ENCODE measurements at places on chromosomes 7 and 10.
A peak's percentile ranks its signal among the peaks of the same experiment; 100 is the strongest.

DNA sequence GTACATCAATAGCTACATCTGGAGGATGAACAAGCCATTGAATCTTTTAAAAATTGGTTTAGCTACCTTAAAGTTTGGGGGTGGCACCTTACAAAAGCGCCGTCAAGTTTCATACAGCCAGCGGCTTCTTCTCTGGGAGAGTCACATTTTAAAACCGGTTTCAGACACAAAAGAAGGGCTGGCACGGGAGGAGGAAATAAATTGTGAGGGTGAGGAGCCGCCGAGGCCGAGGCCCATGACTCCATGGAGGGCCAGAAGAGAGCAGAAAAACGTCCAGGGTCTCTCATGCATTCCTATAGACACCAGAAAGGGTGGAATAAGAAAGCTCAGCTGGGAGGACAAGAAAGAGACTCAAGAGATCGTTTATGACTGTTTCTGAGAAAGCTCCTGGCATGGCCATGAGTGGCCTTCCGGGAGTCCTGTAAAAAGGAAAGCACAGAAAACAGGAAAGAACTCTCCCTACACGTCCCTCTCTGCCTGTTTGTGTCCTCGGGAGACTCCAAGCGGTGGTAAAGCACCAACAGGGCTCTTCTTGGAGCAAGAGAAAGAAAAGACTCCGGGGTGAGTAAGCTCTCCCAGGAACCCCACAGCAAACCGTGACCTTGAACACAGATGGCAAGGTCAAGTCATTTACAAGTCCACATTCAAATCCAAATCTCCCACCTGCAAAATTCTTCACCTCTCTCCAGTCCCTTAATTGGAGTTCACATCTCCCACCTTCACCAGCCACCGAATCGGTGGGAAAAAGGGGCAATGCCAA lies 1.8 kb downstream of the FRAT2 start:
- DNase-seq = peak; percentile 47

DNA sequence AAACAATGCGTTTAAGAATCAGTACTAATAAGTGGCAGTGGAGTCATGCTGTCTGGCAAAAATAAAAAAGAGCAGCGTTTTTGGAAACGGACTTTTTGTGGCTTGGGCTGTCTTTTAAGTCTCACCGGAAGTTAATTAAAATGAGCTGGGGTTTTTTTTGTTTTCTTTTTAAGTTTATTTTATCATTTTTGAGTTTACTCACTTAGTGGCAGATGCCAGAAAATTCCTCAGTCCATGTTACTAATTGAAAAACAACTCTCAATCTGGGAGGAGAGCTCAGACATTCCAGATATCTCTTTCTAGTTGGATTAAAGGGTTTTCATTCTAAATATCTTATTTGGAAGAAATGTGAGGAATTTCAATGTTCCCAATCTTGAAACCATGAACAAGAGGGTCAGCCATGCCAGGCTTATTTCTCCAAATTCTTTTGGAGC lies 133.8 kb upstream of the AGR3 start:
- DNase-seq = peak; percentile 24

GRCh38 chr7:89618274-89618673 lies 536.0 kb upstream of the STEAP1 start:
- DNase-seq = no peak

DNA sequence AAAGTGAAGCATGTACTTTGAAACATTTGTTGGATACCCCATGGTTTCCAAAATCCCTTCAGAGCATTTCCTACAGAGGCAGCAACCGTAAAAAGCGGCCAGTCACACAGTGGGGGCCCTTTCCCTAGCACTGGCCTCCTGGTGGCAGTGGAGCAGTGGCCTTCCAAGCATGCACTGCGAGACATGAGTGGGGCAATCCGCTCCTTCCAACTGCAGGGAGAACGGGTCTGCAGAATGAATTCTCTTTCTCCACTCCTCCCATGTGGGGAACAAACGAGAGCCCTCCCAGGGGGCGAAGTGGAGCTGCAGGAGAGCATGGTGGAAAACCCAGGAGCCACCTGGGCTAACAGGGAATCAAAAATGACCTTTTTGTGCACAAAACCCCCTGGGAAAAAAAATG lies 542.9 kb upstream of the GALNT17 start:
- DNase-seq = no peak

DNA sequence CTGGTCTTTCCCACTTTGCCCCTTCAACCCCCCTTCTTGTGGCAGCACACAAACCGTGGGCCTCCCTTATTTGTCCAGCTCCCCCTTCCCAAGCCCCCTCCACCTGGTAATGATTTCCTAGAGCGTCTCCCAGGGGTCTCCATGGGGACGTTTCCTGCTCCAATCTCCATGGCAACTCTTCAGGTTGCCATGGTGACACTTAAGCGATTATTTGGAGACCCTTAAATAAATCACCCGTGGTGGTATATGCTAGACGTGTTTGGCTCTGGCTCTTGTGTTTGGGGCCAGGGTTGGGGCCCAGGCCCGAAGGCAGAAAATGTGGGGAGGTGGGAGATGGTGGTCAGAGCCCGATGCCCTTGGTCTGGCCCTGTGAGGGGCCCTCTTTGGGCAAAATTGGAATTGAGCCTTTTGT lies 41.1 kb upstream of the DLG5 start:
- DNase-seq = no peak

- no peak for DNase-seq
These were observed 77.6 kb downstream of the DENND2A start for GRCh38 chr7:140562926-140563481.

- DNase-seq = no peak
These were observed 183.4 kb downstream of the PTPN20 start for GRCh38 chr10:47094636-47095035.

- DNase-seq = peak; percentile 74
These were observed 11.2 kb upstream of the TECTB start for GRCh38 chr10:112271982-112272381.

DNA sequence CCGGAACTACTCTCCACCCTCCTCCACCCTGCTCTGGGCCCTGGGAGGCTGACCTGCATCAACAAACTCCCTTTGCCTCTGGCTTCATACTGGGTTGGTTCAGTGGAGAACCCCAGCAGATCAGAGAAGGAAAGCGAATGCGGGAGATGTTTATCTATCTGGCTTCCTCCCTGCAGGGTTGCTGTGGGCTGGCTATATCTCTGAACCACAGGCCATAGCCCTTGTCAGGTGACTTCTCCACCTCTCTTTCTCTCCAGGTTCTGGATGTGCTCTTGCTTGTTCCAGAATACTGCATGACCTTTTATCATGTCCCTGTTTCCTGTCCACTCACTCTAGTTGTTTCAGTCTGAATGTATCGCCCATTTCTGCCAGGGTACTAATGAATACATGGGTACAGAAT lies 51.7 kb upstream of the IFRD1 start:
- DNase-seq = no peak

DNA sequence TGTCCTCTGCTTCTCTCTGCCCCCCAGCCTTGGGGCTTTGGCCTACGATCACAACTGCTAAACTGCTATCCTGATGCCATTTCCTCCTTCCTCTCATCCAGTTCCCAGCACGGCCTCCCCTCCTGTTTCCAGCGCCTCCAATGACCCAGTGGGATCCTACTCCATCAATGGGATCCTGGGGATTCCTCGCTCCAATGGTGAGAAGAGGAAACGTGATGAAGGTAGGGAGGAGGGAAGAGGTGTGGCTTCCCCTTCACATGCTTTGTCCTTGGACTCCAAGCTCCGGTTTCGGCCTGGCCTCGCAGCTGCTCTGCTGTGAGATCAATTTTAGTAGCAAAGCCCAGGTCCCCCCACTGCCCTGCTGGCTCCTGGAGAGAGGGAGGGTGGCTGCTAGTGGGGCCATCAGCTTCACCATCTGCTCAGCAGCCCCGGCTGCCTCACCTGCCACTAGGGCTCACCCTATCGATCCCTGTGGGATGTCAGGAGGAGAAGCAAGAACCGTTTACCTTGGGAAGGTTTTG lies 35.8 kb downstream of the PAX2 start:
- no peak for DNase-seq

DNA sequence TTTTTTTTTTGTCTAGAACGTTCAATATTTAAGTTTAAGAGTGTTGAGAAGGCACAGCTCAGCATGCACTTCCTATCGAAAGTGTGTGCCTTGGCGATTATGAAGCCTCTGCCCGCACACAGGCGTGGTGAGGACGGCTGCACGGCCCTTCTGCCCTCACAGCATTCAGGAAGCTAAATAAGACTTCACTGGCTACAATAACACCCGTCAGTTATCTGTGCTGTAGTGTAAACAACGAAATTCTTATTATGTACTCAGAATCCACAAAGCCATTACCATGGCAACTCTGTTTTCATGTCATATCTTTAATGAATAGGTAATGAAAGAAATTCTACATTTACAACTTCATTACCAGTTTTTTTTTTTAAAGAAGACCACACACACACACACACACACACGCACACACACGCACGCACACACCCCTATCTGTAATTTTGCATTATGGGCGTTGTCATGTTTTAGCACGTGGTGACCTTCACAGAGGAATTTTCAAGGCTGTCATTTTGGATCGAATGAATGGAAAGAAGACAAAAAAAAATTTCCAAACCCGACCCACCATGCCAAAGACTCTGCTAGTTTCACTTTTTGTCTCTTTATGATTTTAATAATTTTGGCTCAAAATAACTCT lies 254.8 kb upstream of the CTBP2 start:
- DNase-seq = no peak

DNA sequence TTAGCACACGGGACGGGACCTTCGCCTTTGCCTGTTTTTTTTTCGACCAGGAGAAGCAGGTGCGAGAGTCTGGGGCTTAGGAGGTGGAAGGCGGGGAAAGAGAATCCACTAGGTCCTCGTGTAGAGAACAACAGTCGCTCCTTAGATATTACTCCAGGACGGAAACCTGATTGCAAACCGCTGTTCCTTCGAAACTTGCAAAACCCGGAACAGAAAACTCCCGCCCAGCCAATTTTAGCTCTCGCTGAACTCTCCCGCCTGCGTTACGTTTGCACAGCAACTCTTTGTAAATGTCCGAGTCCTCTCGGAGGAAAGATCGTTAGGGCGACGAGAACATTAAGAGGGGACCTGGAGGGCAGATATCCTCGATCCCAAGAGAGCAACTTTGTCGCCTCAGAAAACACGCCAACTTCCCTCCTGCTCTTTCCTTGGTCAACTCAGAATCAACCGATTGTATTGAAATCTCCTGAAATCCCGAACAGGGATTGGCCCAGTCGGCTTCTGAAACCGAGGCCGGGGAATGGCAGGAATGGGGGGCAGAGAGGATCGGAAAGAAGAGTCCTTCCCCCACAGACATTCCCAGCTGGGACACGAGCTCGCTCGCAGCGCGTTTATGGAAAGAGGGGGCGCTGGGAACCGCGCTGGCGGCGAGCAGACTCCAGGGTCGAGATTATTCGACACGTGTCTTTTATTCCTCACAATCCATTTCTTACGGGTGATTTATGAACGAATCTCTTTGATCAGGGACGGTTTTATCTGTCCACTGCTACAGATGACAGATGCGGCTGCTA lies 9.9 kb downstream of the TWIST1 start:
- peak; percentile 74 for DNase-seq

DNA sequence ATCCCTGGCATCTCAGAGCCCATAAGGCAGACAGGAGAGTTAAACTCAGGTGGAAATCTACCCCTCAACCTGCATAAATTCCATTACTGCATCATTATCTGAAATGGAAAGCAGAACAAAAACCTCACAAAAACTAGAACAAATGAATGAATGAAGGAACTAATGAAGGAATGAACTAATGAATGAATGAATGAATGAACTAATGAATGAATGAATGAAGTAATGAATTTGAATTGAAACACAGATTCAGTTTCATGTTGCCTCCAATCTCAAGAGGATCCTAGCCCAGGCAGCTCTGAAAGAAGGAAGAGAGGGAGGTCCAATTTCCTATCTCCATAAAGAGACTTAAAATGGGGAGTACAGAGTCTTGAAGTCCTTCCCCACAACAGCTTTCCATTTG lies 1.9 kb upstream of the UCN3 start:
- DNase-seq = no peak

- DNase-seq = no peak
These were observed 2.0 kb downstream of the ACSM6 start for GRCh38 chr10:95196046-95196445.

DNA sequence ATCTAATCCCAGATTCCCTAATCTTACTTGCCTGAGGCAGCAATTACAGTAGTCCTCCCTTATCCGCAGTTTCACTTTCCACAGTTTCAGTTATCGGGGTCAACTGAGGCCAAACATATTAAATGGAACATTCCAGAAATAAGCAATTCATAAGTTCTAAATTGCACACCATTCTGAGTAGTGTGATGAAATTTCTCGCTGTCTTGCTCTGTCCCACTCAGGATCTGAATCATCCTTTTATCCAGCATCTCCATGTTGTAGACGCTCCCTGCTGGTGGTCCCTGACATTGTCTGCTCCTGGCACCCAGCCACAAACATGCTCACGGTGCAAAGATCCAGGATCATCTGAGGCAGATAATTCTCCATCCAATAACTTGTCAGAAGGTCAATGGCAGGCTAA lies 128.7 kb upstream of the CXCL12 start:
- DNase-seq = no peak

GRCh38 chr7:8210845-8211724 lies 50.9 kb downstream of the ICA1 start:
- DNase-seq = no peak

GRCh38 chr10:70354556-70354955 lies 27.9 kb downstream of the LRRC20 start:
- DNase-seq = no peak

GRCh38 chr7:151367284-151367683 lies 25.7 kb downstream of the NUB1 start:
- peak; percentile 14 for DNase-seq

DNA sequence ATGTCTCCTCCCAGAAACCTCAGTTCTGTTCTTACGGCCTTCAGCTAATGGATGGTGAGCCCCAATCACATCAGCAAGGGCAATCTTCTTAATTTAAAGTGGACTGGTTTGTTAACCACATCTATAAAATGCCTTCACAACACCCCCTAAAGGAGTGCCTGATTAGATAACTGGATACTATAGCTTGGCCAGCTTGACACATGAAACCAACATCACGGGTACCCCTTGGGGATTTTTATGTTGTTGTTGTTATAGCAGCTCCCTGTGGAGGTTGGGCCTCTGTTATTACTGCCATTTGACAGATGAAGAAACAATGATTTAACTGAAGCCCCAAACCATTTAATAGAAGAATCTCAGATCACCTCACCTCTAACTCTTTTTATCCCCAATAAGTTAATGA lies 26.8 kb downstream of the STRA8 start:
- no peak for DNase-seq

DNA sequence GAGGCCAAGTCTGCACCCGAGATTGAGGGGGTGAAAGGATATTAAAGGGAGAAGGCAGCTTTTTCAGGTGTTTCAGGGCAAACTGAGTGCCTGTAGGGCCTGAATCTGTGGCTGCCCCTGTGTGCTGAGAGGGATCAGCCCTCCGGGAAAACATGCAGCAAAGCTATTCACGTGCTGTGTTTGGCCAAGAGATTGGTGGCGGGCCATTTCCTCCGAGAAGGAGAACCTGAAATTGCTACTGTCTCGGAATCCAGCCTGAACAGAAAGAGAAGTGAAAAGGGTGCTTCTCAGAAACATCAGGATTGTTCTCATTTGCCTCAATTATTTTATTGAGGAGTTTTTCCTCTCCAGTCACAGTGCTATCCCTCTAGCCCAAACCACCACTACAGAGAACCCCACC lies 16.0 kb downstream of the GIMAP5 start:
- DNase-seq = no peak

GRCh38 chr10:8069108-8069507 lies 14.6 kb downstream of the GATA3 start:
- no peak for DNase-seq

GRCh38 chr10:114221235-114221634 lies 17.8 kb upstream of the VWA2 start:
- no peak for DNase-seq

All from fibroblast of skin of left quadriceps (primary cell).